ENCODE measurements at places on chromosomes 3 and 15. TPM values are rescaled to one million over a fixed set of nuclear protein-coding genes. Genes with fewer than 3 reads are reported as not detected.

GPR149 gene
- not detected for total RNA-seq

SCG5 gene
- total RNA-seq = 16.7 TPM

ZFYVE19 gene
- total RNA-seq = 24.9 TPM

SNTN gene
- not detected for total RNA-seq

UBR1 gene
- total RNA-seq = 38.1 TPM

RBPMS2 gene
- total RNA-seq = 0.09 TPM

EPB42 gene
- not detected for total RNA-seq
